Muscle of leg (tissue), 16 donors: ENCODE measurements at places on chromosomes 7 and 10. TPM values are rescaled to one million over a fixed set of nuclear protein-coding genes. Genes with fewer than 3 reads are reported as not detected.
A peak's percentile ranks its signal among the peaks of the same experiment; 100 is the strongest.

The PNLIPRP3 gene
- 0.04 TPM for total RNA-seq

DNA sequence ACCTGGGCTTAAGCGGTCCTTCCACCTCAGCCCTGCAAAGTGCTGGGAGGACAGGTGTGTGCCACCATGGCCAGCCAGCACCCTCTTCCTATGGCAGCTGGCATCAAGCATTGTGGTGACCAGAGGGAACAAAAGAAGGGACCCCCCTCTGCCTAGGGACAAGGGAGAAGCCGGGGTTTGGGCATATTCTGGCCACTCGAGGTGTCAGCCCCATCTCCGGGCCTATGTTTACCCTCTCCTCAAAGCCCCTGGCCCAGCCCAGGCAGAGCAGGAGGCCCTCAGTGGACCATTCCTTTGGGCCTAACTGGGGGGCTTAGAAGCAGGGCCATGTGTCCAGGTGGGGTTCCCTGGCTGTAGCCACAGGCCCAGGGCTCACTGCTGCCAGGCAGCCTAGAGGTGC lies 23.9 kb downstream of the VSIR start:
- no peak for DNase-seq

DNA sequence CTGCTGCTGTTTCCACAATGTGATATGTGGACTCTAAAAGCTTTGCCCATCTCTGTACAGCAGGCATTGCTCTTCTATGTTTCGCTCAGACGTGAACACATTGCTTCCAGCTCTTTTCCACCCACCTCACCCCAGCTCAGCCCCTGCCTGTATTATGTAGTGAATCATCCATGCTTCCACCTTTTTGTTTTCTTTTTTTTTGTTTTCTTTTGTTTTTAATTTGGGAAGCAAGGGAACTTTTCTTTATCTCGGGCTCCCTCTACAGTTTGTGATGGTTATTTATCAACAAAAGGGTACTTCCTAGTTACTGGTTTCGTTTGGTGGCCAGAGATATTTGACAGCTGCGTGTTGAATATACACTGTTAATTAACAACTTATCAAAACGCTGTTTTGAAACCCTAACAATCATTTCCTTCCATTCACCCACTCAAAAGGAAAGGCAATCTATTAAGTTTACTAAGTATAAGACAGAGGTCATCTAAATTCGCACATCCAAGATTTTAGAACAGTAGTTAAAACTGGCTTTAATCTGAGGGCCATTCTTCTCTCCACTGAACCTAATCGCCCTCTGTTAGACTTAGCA lies 127.9 kb upstream of the STK17A start:
- DNase-seq, result peak; percentile 53

The HKDC1 gene
- total RNA-seq, result 0.04 TPM

GRCh38 chr7:149686449-149686848 lies 86.9 kb downstream of the ZNF467 start:
- DNase-seq, result no peak
